ENCODE measurements at places on chromosomes 6 and 20.

DNA sequence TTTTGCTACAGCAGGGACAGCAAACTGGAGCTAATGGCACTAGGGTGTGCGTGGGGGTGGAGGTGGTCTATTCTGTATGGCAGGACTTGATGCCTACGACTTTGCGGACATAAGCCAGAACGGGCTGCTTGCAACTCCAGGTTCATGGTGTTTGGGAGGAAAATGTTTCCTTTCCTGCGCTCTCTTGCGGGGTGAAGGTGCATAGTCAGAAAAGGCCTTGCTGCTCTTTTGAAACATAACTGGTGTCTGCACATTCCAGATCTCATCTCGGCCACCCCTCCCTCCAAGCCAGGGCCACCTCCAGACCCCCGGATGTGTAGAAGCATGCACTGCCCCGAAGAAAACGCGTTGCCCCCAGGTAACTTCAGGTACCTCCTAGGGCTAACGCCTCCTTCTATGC lies 8.1 kb downstream of the FOXA2 start:
- DNase-seq, result no peak

GRCh38 chr6:147154454-147154853 lies 49.8 kb upstream of the STXBP5 start:
- DNase-seq, result no peak

- DNase-seq, result no peak
Measured at GRCh38 chr20:20010639-20011500, 6.3 kb upstream of the NAA20 start.

- DNase-seq, result no peak
Measured at GRCh38 chr20:6295127-6295866, 172.5 kb upstream of the FERMT1 start.

DNA sequence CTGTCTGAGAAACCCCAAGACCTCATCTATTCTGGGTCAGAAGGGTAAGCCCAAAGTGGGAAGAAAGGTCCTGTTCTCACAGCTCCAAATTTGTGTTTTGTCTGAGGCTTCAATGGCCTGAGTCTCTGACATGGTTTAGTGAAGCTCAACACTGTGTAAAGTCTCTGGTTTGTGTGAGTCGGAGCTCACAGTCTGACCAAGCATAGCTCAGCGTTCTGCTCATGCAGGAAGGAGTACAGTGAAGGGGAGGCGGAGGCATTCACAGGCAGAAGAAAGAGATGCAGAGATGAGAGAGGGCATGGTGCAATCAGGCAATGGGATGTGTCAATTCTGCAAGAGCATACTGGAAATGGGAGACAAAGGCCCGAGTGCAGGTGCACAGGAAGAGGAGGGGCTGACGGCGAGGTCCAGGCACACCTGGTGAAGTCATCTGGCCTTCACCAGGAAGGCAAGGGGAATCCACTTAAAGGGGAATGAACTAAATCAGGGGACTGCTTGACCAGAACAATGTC lies 463.0 kb upstream of the AGPAT4 start:
- DNase-seq, result no peak

DNA sequence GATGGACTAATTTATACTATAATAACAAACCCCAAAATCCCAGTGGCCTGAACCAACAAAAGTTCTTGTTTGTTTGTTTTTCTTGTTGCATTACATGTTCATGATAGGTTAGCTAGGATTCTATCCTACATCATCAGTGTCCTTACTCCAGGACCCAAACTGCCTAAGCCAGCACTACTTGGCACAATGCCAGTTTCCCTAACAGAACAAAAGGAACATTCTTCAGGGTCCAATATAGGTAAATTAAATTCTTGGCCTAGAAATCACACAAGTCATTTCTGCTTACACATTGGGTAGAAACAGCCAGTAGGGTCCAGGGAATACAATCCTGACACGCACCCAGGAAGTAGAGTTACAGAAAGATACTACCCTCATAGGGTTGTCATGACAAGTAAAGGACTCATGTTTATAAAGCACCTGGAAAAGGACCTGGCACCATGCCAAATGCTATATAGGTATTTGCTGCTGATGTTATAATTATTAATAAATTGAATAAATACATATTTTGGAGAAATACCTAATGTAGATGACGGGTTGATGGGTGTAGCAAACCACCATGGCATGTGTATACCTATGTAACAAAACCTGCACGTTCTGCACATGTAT lies 38.8 kb downstream of the RCAN2 start:
- DNase-seq, result no peak

DNA sequence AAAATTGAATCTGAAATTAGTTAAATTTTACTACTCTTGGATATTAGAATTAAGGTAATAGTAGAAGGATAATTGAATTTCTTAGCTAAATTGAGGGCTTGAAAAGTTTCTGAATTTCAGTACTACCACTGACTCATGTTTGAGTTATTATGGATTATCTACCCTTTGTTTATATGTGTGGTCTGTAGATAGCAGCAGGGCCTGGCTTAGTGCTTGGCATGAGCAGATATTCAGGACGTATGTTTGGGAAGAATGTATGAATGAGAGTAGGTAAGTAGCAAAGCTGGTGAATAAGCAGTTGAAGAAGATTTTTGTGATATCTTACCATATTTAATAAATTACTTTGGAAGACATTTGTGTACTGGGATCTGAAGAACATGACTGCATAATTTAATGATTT lies 152.7 kb downstream of the MACROD2 start:
- no peak for DNase-seq

GRCh38 chr6:56657354-56657753 lies 14.7 kb upstream of the DST start:
- DNase-seq, result no peak

GRCh38 chr20:62318400-62319345 lies 15.9 kb downstream of the ADRM1 start:
- no peak for DNase-seq

DNA sequence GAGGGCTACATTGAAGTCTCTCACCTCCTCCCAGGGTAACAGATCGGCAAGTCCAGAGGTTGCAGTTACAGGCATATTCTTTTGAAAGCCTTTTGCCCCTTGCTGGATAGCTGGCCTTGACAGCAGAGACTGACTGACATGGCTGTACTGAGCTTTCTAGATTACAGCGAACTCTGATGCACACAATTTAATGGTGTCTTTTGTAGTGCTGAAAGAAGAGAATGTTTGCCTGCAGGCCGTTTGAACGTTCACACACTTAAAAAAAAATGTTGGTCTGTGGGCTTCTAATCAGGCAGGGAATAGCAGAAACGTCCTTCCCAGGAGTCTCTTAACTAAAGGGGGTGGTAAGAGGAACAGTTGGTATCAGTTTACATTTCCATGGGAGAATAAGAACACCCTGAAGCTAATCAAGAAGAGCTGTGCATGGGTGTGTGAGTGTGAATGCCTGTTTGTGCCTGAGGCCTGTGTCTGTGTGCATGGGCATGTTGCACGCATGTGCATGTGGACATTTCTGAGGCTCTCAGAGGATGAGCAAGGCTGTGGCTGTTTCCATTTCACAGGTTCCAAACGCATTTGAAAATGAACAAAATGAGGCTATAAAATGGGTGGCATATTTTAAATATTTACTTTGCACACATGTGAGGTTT lies 213.9 kb upstream of the SSTR4 start:
- no peak for DNase-seq

DNA sequence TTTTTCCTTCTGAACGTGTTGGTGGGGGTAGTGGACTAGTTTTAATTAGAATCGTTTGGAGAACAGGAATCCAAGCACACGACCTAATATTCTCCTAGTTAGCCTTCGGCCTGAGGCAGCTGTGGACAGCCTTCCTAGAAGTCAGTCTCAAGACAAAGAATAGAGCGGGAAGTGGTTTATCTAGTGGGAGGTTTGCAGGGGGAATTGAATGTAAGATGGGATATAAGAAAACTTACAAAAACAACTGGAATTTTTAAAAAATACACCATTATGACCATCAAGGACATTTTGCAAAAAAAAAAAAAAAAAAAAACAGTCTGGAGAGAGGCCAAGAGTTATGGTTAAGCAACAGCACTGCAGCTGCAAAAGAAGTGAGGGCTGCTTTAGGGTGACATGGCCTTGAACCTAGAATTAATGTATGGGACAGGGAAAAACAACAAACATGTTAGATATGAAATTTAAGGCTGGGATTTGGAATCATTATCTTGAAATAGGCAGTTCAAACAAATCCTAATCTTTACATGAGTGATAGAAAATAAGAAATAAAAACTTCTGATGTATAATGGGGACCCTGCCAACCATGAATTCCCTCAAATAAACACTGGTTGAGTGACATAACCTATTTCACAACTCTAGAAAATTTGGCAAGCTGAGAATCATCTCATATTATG lies 40.2 kb downstream of the PLAGL1 start:
- no peak for DNase-seq

DNA sequence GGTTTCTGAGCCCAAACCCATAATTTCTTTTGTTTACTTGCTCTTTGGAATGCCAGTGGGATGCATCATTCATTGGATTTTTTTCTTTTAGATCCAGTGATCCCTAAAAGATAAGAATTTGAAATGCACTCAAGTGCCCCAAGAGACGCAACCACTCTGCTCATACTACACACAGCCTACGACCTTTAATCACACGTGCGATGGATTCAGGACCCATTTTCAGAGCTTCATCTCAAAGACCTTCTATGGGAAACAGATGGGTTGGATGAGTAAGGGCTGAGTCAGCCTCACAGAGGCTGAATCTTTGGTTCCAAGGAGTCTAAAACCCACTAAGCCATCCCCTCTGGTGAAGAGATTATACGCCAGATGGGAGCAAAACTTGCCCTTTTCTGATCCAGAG lies 265.5 kb upstream of the EXOC2 start:
- no peak for DNase-seq

GRCh38 chr6:36622901-36623546 lies 28.9 kb downstream of the SRSF3 start:
- no peak for DNase-seq

DNA sequence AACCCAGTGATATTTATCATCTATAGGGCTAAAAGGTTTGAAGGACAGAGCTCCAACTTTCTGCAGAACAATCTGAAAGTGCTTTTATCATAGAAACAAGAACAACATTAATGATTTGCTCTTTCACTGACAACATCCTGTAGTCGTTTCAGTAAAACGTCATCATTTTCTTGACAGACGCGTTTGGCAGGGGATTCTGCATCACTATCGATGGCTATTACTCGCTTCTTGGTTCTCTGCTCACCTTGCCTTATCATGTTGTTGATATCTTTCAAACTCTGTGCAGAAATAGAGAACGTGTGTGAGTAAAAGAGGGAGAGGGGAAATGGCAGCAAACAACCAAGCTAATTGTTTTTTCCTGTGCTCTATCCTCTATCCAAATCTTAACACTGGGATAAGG lies 47.1 kb upstream of the SAMHD1 start:
- DNase-seq, result no peak

DNA sequence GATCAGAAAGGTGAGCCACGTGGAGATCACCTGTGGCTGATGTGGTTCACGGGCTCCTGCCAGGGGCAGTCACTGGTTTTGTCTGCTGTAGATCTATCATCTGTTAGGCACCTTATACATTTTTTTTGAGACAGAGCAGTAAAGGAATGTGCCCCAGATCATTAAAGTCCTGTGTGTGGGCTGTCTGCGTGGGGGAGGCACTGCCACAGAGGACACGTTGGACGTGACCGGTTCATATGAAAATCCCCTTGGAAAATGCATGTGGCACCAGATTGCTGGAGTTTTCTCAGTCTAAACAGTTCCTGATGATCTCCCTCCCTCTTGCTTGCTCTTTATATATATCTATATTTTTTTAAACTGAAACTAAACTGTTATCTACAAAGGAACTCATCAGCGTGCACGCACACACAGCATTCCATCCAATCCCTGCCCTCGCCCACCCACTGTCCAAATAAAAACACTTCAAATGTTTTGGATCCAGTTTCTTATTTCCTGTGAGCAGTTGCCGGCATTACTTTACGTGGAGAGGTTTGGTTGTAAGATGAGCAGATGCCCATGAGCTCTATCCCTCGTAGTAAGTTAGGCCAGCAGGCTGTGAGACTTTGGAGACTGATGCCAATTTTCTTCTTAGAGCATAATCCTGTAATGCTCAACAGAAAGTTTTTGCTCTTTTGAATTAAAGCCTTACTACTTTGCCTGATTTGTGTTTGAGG lies 161.6 kb upstream of the EXOC2 start:
- DNase-seq, result no peak

DNA sequence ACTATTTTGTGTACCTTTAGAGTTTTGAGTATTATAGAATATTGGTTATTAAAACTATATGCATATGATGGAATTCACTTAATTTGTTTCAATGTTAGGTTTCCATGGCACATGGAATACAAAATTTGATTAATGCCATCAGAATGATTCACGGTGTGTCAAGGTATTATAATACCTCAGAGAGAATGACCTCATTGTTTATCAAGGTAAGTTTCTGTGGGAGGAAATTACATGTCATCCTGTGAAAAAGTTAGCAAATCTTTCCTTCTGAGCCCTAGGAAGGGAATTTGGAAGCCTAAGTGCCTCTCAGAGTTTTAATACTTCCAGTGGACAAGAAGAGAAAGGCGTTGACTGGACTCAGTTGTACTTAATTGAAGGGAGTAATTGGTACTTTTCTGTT lies 40.8 kb downstream of the DNAH8 start:
- DNase-seq, result no peak

DNA sequence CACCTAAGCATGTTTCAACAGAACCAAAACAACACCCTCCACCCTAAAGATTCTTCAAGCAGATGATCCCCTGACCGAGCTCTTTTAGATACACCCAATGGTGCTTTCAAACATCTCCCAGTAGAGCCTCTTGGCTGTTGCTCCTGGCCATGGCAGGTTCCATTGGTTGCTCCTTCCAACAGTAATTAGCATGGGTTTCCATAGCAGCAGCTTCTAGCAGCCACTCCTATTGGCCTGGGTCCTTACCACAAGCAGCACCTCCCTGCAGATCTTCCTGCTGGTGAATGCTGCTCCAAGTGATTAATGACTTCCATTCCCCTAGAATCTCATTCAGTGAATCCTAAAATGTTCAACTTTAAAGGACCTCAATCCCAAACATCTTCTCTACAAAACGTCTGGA lies 13.9 kb downstream of the CCN2 start:
- no peak for DNase-seq

DNA sequence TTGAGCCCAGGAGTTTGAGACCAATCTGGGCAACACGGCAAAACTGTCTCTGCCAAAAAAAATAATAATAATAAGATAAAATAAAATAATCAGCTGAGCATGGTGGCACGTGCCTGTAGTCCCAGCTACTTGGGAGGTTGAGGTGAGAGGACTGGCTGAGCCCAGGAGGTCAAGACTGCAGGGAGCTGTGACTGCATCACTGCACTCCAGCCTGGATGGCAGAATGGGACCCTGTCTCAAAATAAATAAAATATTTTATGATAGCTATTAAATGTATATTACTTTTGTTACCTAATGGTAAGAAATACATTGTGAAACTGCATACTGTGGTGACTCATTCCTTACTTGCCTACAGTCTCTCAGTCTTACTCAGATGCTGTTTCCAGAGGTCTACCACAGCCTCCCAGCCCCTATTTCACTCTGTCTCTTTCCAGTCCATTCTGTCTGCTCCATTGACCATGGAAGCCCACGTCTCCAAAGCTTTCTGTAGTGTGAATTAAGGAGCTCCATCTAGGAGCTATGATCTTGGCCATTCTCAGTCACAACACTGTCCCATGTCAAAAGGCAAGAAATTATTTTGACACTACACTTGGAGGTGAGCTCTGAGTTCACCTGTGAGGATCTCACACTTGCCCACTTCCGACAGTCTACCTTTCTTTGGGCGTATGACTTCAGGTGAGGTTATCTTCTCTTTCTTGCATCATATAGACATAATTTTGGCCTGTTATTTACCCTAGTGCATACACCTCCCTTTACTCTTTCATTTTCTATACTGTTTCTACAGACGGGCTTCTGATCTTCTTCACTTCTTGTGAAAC lies 22.4 kb upstream of the SNX9 start:
- DNase-seq, result no peak

- DNase-seq, result no peak
Measured at GRCh38 chr6:168385037-168385759, 55.8 kb upstream of the SMOC2 start.

- no peak for DNase-seq
Measured at GRCh38 chr20:32063695-32064094, 11.7 kb downstream of the HCK start.
